ENCODE measurements at places on chromosomes 13 and 19. TPM values are rescaled to one million over a fixed set of nuclear protein-coding genes. Genes with fewer than 3 reads are reported as not detected.

ZFP28 gene
- total RNA-seq = 10.2 TPM

PEAK3 gene
- total RNA-seq = not detected

CRB3 gene
- 0.17 TPM for total RNA-seq

MAP4K1 gene
- total RNA-seq = 0.07 TPM

ZSCAN4 gene
- not detected for total RNA-seq

CPAMD8 gene
- total RNA-seq = 1.6 TPM

CLDND2 gene
- total RNA-seq = not detected

LILRB3 gene
- total RNA-seq = not detected

TEKTIP1 gene
- total RNA-seq = not detected

ZNF737 gene
- total RNA-seq = 6.9 TPM

NECTIN2 gene
- 85.9 TPM for total RNA-seq

RPL28 gene
- total RNA-seq = 184 TPM

ZNF221 gene
- 13.0 TPM for total RNA-seq

ADGRE2 gene
- total RNA-seq = 0.13 TPM

DOCK6 gene
- total RNA-seq = 43.8 TPM

ZNF283 gene
- total RNA-seq = 15.9 TPM

LINGO3 gene
- total RNA-seq = not detected

Measured in smooth muscle cell of the pulmonary artery (primary cell).